ENCODE measurements at places on chromosomes 7 and 10.
A peak's percentile ranks its signal among the peaks of the same experiment; 100 is the strongest.

DNA sequence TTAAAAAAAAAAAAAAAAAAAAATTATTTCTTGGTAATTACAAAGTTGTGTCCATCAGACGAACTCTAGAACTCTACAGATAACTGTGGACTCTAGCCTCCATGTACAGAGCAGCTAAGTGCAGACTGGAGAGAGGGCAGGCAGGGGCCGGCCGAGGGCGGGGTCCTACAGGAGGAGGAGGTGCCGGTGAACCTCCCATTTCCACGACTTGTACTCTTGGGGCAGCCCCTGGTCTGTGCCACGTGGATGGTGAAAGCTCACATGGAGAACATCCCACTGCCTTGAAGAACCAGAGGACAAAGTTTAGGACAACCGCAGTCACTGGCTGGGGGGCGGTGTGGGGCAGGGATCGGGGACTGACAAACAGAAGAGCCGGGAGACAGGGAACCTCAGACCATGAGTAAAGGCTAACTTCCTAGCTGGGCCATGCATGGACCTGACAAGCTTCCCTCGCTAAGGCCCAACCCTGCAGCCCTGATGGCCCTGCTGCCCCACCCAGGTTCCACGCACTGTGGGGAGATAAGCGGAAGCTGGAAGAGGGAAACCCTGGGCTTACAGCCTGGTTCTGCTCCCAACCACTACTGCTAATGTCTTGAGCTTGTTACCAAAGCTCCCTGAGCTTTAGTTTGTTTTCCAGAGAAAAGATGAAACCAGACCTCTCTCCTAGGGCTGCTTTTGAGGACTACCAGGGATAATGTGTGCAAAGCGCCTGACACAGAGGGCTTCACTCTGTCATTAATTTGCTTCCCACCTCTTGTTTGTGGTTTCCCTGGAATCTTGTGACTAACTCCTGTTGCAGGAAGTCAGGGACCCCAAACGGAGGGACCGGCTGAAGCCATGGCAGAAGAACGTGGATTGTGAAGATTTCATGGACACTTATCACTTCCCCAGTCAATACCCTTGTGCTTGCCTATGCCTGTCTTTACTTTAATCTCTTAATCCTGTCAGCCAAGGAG lies 16.1 kb upstream of the SEC61G start:
- DNase-seq = no peak

DNA sequence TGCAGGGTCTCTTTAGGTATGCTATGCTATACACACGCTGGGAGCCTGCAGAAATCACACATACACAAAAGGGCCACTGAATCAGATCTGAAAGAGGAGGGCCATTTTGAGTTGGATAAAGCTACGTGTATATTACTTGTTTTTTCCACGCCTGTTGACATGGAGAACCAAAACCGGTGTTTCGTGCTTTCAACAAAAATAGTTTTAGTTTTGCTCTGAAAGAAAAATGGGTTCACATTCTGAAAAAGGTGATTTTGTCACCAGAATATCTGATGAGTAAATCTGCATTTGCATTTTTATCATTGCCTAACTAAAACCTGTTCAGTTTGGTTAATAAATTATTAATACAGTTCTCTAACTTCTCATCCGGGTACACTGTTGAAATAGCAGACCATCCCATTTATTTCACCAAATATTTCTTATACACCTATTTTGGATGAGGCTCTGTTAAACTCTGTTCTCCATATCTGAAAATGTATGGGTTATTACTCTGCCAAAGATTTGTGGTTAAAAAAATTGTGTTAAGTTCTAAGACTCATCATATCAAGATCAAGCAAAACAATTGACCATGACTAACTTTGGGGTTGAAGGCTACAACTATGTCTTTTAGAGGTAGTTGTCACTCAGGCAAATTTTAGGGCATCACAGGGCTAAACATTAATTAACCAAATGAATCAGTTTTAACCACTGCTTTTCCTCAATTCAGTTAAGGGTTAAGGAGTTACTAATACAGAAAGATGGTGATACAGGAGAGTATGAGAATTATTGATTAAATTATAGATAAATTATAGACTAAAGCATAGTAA lies 101.2 kb upstream of the RPA3 start:
- no peak for DNase-seq

DNA sequence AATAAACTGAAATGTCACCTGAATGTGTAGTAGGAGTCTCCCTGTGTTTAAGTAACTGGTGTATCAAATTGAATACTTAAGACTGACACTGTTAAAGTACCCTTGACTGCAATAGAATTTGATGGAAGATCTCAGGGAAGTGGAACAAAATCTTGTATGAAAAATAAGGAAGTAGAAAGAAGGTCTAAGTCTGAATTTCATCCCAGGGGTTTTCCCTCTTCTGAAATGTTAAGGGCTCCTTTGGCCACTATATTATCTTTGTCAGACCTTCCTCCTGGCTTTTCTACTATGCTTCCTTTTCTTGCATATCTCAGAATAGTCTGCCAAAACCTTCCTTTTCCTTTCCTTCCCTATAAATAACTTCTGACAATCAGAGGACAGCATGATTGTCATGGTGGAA lies 59.6 kb downstream of the BLNK start:
- no peak for DNase-seq

DNA sequence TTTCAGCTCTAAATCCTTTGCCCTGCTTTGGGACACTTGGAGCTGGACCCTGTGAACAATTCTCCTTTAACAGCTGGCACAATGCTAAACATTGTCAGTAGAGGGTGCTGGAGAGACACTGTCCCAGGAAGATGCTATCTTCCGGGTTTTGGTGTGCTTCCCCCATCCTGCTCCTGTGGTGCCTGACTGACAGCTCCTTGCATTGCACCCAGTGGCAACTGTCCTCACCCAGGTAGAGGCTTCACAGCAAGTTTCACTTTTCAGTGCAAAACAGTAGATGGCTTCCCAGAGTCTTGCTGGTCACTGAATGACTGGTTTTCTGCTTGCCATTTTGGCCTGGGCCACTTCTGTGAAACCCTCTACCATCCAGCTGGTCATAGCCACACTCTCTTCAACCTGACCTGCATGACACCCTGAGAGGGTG lies 77.3 kb downstream of the CDC14C start:
- DNase-seq = no peak

DNA sequence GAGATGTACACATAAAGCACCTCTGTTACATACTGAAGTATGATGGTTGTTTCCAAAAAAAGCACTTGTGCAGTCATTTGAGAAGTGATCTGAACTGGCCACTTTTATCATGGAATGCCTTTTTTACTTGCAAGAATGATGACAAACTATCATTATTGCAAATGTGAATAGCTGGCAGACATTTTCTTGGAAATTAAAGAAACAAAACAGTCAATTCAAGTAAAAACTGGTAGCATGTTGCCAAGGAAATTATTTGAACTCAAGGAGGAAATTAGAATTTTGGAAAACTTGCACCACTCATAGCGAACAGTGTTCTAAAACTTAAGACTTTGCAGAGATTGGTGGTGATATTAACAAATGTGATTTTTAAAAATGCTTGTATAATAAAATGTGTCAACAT lies 6.6 kb downstream of the RHEB start:
- no peak for DNase-seq

DNA sequence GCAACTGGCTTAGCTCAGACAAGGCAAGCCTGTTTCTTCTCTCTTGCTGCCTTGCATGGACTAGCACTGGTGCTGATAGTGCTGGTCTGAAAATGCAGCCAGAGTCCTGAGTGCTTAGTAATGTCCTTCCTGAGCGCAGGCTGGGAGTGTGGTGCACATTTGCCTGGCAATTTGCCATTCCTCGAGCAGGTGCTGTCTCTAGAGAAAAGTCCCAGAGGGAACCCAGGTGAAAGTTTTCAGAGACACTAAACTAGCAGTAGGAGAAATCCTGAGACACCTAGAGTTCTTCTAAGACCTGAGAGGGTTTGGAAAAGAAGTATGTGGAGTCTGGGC lies 1.9 kb downstream of the SFTPD start:
- no peak for DNase-seq

DNA sequence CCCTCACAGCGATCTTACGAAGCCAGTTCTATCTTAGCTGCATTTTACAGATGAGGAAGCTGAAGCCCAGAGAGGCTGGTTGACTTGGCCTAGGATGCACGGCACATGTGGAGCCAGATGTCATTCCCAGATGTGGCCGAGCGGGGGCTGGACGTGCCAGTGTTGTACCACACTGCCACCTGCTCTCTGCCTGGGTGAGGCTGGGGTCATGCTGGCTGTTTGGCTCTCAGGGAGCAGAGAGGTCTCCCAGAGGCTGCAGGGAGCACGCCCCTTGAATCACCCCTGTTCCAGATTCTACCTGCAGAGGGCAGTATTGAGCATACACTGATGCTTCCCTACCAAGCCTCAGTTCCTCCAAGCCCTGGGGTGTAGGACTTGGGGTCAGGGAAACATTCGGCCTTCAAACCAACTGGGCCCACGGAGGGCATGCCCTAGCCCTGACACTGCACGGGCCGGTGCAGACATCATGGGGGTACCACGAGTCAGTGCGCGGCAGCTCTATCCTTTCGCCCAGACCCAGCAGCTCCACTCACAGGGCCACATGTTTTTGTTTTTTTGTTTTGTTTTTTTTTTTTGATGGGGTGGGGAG lies 3.8 kb upstream of the GTF2IRD1 start:
- DNase-seq = peak; percentile 63

DNA sequence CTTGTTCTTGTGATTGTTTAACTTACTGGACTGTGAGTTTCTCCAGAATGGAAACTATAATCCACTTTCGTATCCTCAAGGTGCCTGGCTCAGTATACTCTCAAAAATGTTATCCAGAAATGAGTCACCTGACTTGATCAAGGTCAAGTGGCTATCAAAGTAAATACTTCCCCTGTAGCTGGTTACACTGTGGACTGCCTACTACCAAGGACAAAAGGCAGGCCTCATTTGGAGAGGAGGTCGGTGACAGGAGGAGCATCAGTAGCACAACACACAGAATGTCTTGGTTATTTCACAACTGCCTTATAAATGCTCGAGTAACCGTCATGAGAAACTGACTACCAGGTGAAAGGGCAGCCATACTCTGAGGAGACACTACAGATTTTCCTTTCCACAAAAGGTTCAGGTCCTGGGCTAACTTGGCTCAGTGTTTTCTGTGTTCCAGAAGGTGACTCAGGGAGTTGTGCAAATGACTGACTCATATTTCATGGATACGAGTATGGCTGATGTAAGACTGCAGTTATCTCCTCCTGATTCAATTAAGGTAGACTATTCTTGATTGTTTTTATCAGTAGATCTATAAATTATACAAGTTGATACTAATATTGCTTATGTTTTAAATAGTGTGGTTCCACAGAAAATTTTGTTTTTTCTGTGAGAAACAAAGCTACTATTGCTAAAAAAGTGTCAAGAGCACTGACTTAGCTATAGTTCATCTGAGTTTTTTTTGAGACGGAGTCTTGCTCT lies 4.2 kb upstream of the CCNY start:
- DNase-seq = no peak

- DNase-seq = no peak
These were observed 5.5 kb downstream of the TET1 start for GRCh38 chr10:68565658-68566057.

- no peak for DNase-seq
These were observed 22.2 kb upstream of the CAMK2B start for GRCh38 chr7:44347546-44348114.

DNA sequence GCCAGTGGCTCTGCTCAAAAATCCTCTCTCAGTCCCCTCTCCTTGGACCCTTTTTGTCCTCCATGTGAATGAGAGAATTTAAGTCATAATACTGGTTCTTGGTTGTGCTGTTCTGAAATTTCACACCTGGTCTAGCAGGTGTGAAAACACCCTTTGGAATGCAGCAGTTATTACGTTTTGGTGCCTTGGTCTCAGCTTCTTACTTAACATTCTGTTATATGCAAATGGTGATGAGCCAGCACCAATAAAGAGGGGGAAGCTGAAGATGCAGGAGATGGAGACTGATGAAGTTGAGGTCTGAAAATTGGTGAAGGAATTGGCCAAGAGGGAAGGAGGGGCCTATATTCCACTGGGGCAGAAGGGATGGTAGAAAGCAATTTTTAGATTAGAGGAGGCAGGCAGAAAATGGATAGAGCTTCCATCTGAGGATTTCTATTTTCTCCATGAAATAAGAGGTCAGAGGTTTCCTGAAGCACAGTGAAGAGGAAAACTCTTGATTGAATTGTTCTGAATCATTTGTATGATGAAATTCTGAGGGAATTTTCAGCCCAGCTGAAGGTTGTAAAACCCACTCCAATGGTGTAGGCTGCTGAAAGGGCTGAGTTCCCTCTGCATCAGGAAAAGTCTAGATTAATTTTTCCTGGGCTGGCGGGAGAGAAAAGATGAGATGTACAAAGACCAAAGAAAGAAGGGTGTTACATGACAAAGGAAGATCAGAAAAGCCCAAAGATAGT lies 94.0 kb upstream of the FAM180A start:
- no peak for DNase-seq

DNA sequence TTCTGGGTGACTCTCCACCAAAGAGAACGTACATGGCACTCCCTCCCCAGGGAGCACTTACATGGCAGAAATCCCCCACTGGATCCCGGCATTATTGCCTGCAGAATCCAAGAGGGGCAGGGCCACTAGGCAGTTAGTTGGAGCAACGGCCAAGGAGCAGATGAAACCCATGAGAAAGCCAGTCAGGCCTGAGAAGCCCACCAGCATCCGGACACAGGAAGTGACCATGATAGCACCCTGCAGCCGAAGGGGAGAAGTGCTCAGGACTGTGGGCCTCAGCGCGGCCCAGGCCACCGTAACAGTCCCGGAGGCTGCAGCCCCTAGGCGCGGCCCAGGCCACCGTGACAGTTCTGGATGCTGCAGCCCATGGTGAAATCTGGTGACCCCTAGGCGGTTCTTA lies 43.5 kb downstream of the STRA8 start:
- no peak for DNase-seq

DNA sequence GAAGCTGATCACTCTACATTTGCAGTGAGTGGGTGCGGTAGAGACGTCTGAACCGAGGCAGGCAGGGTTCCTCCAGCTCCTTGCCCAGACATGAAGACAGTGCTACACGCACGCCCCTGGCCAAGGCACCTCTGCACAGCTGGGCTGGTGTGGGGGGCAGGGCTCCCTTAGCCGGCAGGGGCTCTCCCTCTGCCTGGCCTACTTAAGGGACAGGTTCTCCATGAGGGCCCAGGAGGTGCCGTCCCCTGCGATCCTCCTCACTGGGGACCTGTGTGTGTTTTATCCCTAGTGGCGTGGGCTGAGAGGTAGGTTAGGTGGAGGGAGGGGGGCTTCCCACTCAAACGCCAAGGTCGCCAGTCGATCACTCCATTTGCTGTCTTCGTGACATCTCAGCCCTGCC lies 35.3 kb downstream of the IL15RA start:
- no peak for DNase-seq

- no peak for DNase-seq
These were observed 5.3 kb downstream of the STOX1 start for GRCh38 chr10:68832601-68833000.

Data from CD4-positive, alpha-beta T cell treated with Interleukin-6 at 100 ng/mL for 8 hours (primary cell).